ENCODE measurements at places on chromosomes 12 and 14.
A peak's percentile ranks its signal among the peaks of the same experiment; 100 is the strongest.

DNA sequence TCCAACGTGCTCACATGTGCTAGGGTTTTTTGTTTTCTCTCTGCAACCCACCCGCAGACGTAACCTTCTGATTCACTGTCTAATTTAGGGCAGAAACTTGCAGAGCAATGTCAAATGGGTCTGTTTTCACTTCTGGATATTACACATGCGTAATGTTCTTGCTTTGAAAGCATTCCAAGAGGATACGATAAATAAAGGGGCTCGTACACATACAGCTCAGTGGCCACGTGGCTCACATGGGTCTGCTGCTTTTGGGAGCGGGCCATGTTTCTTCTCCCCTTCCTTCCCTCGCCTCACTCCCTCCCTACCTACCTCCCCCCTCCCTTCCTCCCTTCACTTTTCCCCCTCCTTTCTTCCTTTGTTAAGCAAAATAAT, 23.4 kb downstream of the CACNA1C start:
- DNase-seq = no peak

DNA sequence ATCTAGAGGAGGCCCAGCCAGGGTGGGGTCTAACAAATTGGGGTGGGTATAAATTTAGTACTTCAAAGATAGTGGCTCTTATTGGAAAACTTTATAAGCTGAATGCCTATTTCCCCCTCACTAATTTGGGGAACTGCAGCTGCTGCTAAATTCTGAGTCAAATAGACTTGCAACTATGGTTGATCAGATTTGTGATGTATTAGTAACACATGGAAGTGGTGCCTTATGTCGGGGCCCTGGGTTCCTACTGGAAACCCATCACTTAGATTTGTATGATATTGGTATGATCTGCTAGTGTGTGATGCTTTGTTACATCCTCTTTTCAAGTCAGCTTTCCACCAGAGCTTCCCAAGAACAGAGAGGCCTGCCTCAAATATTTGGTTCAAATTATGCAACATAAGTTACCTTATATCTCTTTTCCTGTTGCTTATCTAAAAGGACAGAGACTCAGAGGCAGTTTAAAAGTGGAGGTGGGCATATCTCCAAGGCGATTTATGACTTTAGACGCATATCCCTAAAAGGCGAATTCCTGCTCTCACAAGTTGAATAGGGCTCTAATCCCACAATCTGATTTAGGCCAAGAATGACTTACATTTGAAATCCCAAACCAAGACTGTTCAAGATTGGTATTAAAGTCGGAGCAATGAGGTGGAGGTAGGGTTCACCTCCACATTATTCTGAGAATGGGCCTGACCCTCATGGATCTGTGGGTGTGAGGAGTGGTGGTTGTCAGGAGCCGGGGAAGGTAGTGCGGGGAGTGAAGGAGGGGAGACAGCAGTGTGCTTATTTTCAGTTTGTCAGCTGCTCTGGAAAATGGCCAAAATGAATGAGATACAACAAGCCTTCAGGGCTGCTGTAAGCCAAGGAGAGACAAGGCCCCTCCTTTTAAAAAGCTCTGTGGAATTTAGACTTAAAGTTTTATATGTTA, 425.8 kb downstream of the RAD51B start:
- no peak for DNase-seq

GRCh38 chr12:30896461-30896860, 30.1 kb upstream of the TSPAN11 start:
- DNase-seq = no peak

DNA sequence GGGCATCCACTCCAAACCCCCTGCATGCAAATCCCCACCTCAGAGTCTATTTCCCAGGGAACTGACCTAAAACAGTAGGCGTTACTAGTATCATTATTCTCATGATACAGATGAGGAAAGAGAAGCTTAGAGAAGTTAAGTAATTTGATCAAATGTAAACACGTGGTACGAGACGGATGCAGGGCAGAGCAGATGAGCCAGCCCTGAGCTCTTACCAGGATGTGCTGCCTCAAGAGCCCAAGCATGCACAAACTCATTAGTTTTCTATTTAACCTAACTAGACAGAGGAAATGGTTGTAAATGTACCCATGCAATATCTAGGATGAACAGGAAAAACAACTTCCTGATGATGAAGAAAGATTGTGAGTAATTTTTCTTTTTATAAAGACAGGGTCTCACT, 173.3 kb upstream of the RASSF8 start:
- no peak for DNase-seq

GRCh38 chr12:85644508-85644907, 191.7 kb downstream of the RASSF9 start:
- no peak for DNase-seq

- no peak for DNase-seq
These were observed 11.8 kb downstream of the NUBPL start for GRCh38 chr14:31572955-31573354.

DNA sequence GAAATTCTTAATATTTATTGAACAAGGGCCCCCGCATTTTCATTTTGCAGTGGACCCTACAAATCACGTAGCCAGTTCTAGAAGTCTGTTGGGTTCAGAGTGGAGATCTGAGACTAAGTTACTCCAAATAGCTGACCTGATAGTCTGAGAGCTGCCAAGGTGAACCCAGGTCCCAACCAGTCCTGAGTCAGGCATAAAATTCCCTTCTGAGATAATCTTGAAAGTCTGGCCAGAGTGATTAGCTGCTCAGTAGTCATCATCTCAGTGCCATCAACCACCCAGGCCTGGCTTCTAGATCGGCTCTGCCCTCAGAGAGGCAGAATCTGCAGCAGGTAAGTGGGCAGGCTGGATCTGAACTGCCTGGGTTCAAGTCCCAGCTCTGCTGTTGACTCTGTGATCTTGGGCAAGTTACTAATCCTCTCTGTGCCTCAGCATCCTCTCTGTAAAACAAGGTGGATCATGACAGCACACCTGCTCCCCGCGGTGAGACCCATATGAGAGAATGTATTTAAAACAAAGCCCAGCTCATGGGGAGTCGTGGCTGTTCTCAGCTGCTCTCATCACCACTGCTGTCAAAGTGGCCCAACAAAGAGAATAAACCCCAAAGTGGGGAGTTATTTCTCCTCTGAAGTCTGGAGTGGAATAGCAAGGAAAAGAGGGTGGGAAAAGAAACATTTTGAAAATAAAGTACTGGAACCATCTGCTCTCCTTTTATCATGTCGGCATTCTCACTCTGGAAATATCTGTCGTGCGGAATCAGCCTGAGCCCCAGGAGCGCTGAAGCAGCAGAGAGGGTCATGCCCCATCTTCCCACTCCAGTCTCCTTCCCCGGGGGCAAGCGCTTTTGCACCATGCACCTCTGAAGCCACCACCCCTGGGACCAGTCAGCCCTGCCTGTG, 193.3 kb downstream of the DPF3 start:
- no peak for DNase-seq

DNA sequence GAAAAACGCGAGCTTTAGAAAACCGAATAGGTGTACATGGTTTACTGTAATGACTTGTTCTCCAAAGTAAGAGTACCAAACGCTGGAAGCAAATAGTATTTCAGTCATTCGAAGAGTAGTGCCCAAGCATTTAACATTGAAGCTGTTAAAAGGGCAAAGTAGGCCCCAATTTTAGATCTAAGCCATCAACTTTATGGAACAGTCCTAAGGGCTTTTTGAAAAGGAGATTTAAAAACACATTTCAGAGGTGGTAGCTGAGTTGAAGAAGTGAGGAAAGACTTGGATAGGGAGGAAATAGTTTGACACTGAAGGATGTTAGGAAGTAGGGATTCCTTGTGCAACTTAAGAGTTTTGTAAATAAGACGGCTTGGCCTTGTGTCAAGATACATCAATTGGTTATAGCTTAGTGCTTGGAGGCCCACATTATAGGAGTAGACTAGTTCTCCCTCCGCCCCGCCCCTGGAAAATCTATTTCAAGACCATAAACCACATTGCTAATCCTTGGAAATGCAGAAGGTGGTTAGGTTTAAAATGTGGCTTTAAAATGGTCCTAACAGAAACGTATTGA, 783 bp upstream of the TUBA1B start:
- DNase-seq = peak; percentile 64

DNA sequence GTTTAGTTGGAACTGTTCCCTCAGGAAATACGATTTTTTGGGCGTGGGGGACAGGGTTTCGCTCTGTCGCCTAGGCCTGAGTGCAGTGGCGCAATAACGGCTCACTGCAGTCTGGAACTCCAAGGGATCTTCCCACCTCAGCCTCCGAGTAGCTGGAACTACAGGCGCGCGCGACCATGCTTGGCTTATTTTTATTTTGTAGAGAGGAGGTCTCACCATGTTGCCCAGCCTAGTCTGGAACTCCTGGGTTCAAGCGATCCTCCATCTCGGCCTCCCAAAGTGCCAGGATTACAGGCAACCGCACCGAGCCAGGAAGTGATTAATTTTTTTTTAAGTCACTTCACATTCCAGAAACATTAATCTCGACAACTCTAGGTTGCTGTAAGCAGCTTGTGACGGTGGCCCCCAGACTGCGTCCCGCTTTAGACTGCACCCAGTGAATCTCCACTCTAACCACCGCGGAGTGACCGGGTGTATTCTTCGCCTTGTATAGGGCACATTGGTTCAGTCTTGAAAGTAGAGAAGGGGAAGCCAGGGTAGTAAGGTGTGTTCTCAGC, 830 bp upstream of the MIS18BP1 start:
- no peak for DNase-seq

GRCh38 chr12:42761601-42762350, 172.2 kb upstream of the PRICKLE1 start:
- no peak for DNase-seq

DNA sequence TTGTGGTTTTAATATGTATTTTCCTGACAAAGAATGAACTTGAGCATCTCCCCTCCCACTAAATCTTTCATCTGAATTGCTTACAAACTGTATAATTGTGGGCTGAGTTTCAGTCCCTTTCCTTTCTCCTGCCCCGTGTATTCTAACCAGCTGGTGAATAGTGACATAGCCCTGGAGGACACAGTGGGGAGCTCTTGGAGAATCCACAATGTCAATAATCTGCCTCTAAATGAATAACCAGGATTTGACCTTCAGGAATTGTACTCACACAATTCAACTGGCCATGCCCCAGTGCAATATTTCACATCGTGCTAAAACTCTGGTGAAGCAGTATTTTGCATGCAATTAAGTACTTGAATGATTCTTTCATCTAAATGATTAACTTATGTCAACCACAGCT, 177.2 kb downstream of the C12orf42 start:
- DNase-seq = no peak

- no peak for DNase-seq
These were observed 65.8 kb downstream of the NUMB start for GRCh38 chr14:73392329-73393257.

DNA sequence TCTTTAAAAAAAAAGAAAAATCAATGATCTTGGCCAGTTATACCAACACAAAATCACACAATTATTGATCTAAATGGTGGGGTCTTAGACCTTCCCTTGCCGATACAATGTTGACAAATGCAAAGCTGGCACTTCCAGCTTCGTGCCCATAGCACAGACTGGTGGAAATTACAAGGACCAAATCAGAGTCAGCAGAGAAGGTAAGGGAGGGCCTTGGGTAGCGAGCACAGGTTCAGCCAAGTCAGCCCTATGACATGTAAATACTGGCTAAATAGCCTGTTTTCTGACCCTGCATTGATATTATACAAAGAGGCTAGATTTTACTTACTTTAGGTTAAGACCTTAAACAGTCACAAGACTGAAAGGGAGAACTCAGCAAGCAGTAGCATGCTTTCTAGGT, 30.3 kb upstream of the WDR89 start:
- DNase-seq = no peak

DNA sequence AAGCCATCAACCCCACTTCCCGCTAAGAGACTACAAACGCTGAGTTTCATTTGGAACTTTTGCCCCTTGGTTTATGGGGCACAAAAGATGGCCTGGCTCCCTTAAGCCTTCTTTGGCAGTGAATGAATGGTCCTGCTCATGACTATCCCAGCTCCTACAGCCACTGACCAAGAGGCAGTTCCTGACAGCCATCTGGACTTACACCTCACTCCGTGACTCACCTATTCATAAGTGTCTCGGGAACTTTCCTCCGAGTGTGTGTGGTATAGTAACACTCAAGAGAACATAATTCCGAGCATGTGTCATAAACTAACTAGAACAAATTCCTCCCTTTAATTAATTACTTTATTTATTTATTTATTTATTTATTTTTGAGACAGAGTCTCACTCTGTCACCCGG, 51.9 kb upstream of the NUDT4 start:
- DNase-seq = no peak

- no peak for DNase-seq
These were observed 152.3 kb downstream of the DIO2 start for GRCh38 chr14:80059041-80059440.

DNA sequence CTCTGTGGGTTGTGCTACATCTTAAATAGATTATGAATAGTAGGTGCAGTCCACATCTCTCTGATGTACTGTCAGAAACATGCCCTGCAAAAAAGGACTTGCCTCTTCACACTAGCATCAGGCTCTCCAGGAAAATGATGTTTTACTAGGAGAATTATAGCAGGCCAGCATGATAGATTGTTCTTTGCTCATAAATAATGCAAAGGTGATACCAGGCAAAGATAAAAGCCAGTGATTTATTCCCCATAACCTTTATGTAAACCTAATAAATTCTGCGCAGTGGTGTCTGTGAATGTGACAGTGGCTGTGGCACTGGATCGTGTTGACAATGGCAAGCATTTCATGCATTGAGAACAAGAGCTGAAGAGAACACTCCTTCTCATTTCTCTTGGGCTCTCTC, 646.5 kb upstream of the SEL1L start:
- DNase-seq = no peak

GRCh38 chr12:111261911-111262676, 106.8 kb downstream of the PHETA1 start:
- no peak for DNase-seq

DNA sequence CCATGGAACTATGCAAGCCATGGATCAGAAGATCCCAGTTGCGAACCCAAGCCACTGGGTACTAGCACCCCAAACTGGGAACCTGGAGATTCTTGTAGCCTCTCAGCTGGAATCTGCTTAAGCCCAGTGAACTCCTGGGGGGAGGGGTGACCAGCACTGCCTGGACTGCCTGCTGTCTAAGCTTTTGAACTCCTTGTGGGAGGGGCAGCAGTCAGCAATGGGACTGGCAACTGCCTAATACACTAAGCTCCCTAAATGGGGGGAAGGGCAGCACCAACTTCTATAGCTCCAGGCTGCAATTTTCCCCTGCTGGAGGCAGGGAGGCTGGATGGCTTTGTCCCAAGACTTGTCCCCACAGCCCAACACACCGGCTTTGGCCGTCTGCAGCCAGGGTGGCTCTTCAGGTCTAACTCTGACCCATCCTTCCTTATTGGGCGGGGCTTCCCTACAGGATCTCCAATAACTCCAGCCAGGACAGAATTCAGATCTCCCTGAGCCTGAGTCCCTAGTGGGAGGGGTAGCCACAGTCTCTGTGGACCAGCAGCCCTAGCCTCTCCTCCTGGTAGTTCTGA, 485.1 kb downstream of the SOX5 start:
- DNase-seq = no peak

GRCh38 chr14:33297565-33297964, 358.9 kb downstream of the NPAS3 start:
- no peak for DNase-seq

GRCh38 chr14:77474479-77475177, 16.7 kb downstream of the AHSA1 start:
- no peak for DNase-seq
